Aorta (tissue), 5 donors: ENCODE measurements at places on chromosomes 4 and X.

GRCh38 chr4:63777601-63778000 lies 631.6 kb downstream of the TECRL start:
- DNase-seq: no peak

DNA sequence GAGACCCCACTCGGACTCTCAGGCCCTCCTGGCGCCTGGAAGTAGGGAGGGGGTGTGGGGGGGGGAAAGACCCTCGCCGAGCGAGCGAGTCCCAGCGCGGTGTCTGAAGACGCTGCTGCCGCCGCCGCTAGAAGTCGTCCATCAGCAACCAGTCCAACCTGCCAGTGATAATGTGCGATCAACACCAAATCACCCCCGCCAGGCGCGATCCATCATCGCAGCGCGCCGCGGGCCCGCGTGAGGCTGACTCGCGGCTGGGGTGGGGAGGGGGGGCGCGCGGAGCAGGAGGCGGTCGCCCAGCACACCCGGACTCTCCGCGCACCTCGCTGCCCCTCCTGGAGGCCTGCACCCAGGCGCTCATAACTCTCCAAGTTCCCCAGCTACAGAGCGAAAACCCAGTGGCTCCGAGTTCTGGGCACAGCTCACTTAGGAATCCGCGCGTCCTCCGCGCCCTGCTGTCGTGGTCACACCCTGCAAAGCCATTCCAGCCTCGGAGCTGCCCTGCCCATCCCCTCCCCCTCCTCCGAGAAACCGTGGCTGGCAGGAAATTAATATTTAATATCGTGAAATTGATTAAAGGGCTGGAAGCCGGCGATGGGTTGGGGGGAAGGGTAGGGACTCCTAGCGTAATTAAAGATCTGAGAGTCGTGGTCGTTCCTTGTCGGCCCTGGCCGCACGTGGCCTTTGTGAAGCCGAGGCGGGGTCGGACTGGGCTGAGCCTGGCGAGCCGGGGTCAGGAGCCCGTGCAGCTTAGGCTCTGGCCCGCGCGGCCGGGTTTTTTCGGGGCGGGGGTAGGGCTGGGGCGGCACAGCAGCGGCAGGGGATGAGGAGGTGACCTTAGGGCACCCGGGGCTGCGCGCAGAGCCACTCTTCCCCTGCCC lies 58.1 kb upstream of the BCOR start:
- DNase-seq: peak; percentile 45

- no peak for DNase-seq
Observed at GRCh38 chr4:6222761-6223292, 22.5 kb upstream of the JAKMIP1 start.

- no peak for DNase-seq
Observed at GRCh38 chrX:9988762-9989161, 21.6 kb downstream of the CLDN34 start.

- DNase-seq: no peak
Observed at GRCh38 chrX:119147486-119147885, 19.9 kb upstream of the KIAA1210 start.

GRCh38 chr4:183659872-183660242 lies 764 bp downstream of the TRAPPC11 start:
- DNase-seq: no peak

DNA sequence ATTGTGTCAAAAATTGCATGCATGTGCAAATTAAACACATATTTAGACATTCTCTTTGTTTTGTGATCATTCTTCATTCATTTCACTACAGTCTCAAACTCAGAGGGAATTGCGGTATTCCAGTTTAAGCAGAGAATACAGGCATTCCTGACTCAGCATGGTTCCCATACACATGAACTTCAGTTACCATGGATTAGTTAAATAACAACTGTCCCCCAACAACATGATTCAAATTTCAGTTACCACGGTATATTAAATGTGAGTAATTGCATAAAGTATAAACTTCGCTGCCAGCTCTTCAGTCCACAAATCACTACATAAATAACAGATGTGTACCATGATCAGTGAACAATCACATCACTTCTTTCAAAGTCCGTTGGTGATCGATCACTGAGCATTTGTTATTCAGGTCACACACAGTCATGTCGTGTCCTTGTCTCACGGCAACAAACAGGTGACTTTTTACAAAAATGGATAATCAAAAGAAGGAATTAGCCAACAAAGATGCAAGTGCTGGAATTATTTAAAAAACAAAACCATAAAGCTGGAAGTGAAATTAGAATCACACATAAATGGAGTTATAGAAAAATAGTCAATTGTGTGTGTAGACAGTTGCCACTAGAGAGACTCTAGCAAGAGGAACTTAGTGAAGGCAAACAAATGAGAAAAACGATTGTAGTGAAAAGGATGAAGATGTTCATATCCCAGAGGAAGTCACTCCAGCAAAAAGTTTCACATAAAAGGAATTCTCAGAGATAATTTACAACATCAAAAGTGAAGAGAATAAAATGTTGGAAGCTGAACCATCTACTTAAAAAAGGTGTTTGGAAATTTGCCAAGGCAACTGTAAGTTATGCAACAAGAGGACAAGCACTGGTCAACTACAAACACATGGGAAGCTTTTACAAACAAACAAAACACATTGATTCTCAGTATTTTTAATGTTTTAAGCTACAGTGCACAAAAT lies 138.6 kb upstream of the SMARCAD1 start:
- DNase-seq: no peak

DNA sequence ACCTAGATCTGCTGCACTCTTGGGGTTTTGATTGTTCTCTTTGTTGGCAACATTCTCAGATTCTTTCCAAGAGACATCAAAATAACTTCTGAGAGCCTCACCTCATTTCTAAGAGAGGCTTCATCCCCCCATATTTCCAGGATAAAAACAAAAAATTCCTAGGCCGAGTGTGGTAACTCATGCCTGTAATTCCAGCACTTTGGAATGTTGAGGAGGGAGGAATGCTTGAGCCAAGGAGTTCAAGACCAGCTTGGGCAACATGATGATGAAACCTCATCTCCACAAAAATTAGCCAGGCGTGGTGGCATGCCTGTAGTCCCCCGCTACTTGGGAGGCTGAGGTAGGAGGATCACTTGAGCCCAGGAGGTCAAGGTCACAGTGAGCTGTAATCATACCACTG lies 477.0 kb downstream of the INPP4B start:
- DNase-seq: no peak

DNA sequence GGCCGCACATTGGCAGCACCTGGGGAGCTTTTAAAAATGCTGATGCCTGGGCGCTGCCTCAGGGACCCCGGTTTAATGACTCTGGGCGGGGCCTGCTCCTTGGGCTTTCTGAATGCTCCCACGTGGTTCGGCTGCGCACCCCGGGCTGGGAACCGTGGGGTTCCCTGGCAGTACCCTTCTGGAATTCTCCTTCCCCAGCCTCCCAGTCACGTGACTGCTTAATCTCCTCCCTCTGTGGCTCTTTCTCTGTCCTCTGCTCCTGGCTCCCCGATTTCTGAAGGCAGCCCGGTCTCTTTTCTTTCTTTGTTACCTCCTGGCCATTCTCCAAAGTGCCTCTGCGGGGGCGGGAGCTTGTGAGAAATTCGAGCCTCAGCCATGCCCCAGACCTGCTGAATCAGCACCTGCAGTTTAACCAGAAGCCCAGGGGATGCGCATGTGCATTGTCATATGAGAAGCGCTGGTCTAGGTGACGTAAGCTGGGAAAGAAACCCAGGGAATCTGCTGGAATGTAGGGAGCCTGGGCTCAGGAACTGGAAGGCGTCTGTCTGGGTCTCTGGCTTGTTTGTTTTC lies 16.6 kb downstream of the CLCN4 start:
- DNase-seq: no peak

DNA sequence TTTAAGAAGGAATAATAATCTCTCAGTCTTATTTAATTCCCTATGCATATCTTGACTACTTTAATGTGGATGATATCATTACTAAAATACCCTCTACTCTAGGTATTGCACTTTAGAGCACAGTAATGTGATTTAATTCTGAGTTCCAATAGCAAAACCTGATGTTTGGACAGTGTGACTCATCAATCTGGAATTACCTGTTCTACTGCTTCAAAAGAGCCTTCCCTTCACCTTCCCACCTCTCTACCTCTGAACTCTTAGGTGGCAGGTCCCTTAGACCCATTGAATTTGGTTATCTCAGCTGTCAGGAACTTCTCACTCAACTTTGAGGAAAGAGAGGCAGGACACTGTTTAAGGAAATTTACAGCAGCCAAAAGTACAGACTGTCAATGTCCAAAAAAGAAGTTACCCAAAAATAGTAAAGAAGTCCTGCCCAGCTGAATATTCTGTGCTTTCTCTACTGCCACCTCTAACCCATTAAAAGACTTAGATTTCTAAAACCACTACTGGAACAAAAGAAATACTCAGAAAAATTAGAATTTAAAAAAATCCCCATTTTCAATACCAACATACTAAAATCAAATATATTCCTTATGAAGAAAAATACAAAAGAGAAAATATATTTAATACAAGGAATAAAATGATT lies 123.1 kb upstream of the GPM6A start:
- no peak for DNase-seq

GRCh38 chrX:144627947-144628346 lies 619.4 kb upstream of the SPANXN1 start:
- no peak for DNase-seq

- no peak for DNase-seq
Observed at GRCh38 chr4:17664755-17665154, 50.3 kb downstream of the MED28 start.

DNA sequence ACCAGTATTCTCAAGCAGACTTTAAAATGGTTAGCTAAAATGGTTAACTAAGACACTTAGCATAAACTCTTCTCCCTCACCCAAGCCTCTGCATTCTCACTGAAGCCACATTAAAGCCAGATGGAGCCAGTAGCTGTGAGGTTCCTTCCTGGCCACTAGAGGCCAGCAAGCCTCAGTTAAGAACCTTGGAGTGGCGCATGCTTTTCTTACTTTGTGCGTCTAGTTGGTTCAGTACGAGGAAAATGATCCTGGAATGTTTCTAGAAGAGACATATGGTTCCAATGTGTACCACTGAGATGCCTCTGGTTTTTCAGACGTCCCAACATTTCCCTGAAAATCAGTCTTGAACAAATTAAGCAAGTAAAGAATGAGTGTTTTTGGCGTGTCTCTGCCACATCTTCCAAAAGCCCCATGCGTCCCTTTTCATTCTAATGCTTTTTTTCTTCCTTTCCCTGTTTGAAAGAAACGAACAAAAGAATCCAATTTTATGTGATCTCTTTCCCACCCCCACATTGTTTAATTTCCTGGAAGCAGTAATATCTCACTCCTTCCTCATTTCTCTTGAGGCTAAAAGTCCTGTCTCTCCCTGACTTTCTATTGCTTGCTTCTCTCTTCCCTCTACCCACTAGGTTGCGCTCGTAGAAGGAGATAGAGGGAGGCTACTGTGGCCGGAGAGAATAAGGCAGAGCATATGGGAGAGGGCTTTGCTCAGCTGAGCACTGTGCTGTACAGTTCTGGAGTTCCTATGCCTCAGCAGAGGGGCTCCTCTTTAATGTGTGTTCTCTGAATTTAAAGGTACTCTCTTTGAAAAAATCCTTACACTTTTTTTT lies 82.9 kb upstream of the TAB3 start:
- DNase-seq: no peak

GRCh38 chr4:150818661-150819060 lies 196.4 kb downstream of the LRBA start:
- no peak for DNase-seq
